ENCODE measurements at places on chromosomes 6 and 20. TPM values are rescaled to one million over a fixed set of nuclear protein-coding genes. Genes with fewer than 3 reads are reported as not detected.

MOG gene
- total RNA-seq = not detected

STMN3 gene
- total RNA-seq = 3.1 TPM

GRCh38 chr6:13769034-13769654 is 45.2 kb downstream of the MCUR1 start:
- DNase-seq = no peak

DNA sequence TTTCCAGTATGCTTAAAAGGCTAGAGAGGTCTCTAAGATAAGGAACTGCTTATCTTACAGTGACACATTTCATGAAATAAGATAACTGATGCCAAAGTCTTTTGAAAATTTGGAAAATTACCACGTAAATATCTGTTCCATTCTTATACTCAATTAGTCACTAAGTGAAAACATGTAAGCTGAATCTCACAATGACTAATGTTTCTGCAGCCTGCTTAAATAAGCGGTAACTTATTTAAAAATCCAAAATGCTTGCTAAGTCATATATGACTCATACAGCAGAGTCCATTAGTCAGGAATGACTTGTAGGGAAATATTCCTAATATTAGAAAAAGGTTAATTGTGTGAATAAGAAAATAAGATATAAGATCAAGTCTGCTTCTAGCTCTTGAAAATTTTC is 27.8 kb upstream of the LGSN start:
- peak; percentile 61 for DNase-seq

DNA sequence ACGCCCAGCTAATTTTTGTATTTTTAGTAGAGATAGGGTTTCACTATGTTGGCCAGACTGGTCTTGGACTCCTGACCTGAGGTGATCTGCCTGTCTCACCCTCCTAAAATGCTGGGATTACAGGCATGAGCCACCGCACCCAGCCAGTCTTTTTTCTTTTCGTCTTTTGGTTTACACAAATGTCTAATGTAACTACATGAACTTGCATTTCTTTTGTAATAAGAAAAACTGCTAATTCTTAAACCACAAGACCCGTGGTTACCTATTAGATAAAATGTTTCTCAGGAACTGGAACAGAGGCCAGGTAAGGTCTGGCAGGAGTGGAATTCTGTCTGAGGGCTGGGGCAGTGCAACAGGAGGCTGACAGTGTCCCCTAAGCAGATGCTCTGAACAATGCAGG is 32.7 kb upstream of the GSTA3 start:
- DNase-seq = no peak

GRCh38 chr6:30615219-30615957 is 1.7 kb downstream of the PPP1R10 start:
- DNase-seq = peak; percentile 71

DNA sequence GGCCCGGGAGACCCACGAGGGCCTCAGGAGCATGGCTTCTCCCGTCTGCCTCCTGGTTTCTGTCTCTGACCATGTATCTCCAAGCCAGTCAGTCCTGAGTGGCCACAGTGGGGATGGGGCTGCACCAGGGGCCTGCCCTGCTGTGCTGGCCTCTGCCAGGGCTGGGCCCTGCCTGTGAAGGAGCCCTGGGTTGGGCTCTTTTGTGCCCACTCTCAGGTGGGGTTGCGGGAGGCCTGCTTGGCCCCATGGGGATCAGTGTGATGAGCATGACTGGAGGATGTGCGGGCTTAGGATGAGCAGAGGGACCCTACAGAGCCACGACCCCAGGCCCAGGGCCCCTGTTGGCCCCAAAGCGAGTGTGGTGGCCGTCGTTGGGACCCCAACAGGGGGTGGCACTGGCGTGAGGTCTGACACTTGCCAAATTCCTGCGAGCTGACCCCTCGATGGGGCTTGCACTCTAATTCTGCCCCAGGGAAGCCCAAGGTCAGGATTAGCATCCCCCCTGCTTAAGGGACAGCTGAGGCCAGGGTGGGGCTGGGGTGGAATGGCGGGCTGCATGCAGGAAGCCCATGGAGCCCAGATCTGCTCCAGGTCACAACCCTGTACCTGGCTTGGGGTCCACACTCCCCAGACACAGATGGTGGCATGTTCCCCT is 90.0 kb upstream of the BHLHE23 start:
- DNase-seq = no peak

Data from pulmonary artery endothelial cell (primary cell).